ENCODE measurements at places on chromosomes 11 and 22.

DNA sequence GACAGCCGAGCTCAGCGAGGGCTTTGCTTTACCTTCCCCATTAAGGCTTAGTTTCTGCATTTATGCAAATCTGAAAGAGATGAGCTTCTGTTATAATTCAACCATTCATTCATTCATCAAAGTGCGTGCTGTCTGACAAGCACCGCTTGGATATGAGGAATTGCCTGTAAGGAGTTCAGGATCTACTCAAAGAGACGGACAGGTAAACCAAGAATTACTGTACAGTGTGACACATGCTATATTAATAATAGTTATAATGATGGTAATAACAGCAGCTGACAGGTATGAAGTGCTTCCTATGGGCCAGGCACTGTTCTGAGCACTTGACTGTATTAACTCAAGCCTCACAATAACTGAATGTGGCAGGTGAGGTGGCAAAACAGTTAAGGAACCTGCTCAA is 109.9 kb upstream of the TBCEL start:
- H3K27me3 ChIP-seq: peaks cover 12% of the 10 kb centered on the region
- no peak overlapping the region for H3K27ac ChIP-seq
- no peak overlapping the region for H3K4me3 ChIP-seq
- H3K36me3 ChIP-seq: no peaks in the 10 kb centered on the region

- no peak overlapping the region for H3K27ac ChIP-seq
- no peak for DNase-seq
- H3K36me3 ChIP-seq: no peaks in the 10 kb centered on the region
- H3K27me3 ChIP-seq: no peaks in the 10 kb centered on the region
- no peak overlapping the region for H3K4me3 ChIP-seq
Observed at GRCh38 chr22:33835265-33835664, 85.0 kb downstream of the LARGE1 start.

DNA sequence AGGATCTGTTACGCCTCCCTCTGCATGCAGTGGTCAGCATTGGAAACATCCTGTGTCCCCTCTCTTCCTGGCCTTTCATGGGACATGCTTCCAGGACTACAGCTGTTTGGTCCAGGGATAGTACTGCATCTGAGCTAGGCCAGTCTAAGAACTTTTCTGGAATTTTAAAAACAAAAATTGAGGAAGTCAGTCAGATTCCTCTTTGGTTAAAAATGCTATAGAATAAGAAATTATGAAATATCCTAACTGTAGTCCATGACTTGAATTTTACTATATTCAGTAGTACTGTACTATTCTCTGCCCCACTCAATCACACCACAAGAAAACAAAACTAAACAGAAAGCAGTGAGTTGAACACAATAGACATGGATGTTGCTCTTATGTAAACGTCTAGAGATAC is 201.0 kb upstream of the CADM1 start:
- H3K27ac ChIP-seq: no peak overlapping the region
- no peak for DNase-seq
- no peaks in the 10 kb centered on the region for H3K27me3 ChIP-seq
- no peaks in the 10 kb centered on the region for H3K36me3 ChIP-seq
- no peak overlapping the region for H3K4me3 ChIP-seq

- no peaks in the 10 kb centered on the region for H3K36me3 ChIP-seq
- no peak overlapping the region for H3K4me3 ChIP-seq
- no peak overlapping the region for H3K27ac ChIP-seq
- no peak for DNase-seq
Observed at GRCh38 chr11:46877580-46877979, 31.5 kb upstream of the CKAP5 start.

GRCh38 chr22:41305646-41306045 is 4.3 kb downstream of the ZC3H7B start:
- H3K36me3 ChIP-seq: peaks cover 35% of the 10 kb centered on the region
- H3K4me1 ChIP-seq: peaks cover 25% of the 10 kb centered on the region
- H3K27me3 ChIP-seq: no peaks in the 10 kb centered on the region
- H3K27ac ChIP-seq: no peak overlapping the region
- no peak for DNase-seq
- H3K4me3 ChIP-seq: no peak overlapping the region

GRCh38 chr11:96290031-96290430 is 53.0 kb downstream of the MAML2 start:
- H3K27me3 ChIP-seq: no peaks in the 10 kb centered on the region
- no peak overlapping the region for H3K27ac ChIP-seq
- no peak overlapping the region for H3K4me3 ChIP-seq
- no peaks in the 10 kb centered on the region for H3K4me1 ChIP-seq

- H3K27me3 ChIP-seq: no peaks in the 10 kb centered on the region
- H3K4me1 ChIP-seq: no peaks in the 10 kb centered on the region
- H3K27ac ChIP-seq: no peak overlapping the region
- H3K4me3 ChIP-seq: no peak overlapping the region
- H3K36me3 ChIP-seq: no peaks in the 10 kb centered on the region
Observed at GRCh38 chr11:75024068-75024449, 35.3 kb downstream of the NEU3 start.

DNA sequence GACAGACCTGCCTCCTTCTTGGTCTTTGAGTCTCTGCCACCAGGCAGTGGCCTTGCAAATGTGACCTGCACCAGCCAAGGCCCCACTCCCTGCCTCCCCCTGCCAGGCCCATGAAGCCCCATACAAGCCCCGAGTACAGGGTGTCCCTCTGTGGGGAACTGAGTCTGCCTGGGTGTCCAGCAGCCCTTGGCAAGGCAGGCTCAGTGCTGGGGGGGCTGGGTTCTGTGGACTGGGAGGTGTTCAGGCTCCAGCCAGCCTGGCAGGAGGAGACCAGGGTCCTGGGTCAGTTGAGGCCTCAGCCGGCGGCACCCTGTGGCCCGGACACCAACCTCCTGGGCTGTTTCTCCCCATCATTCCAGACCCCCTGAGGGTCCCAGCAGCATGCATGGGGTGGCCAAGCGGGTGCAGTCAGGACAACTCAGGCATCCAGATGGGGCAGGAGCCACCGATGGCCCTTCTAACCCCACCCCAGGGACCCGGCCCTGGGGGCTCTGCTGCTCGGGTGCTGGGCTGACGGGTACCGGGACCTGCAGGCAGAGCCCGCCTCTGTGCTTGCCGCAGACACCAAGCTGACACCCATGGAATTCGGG is 5.7 kb downstream of the MUC5AC start:
- H3K27me3 ChIP-seq: no peaks in the 10 kb centered on the region
- H3K27ac ChIP-seq: no peak overlapping the region
- H3K4me3 ChIP-seq: no peak overlapping the region

DNA sequence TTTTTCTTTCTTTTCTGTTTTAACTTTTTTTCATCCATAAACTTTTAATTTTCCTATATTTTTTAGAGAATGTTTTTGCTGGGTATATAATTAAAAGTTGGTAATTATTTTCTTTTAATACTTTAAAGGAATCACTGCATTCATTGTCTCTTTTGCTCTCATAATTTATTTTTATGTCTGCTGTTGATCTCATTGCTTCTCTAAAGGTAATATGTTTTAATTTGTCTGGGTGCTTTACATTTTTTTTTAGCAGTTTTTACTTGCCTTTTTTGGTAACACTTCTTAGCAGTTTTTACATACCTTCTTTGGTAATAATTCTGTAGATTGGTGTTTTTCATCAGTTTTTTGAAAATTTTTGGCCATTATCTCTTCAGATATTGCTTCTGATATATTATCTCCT is 89.4 kb upstream of the BMAL1 start:
- H3K36me3 ChIP-seq: no peaks in the 10 kb centered on the region
- H3K4me1 ChIP-seq: peaks cover 3% of the 10 kb centered on the region
- H3K27me3 ChIP-seq: peaks cover 3% of the 10 kb centered on the region
- no peak overlapping the region for H3K4me3 ChIP-seq
- no peak for DNase-seq

GRCh38 chr11:75946531-75947530 is 131.8 kb downstream of the UVRAG start:
- H3K27ac ChIP-seq: peak overlapping the region; percentile 55
- H3K4me1 ChIP-seq: peaks cover 19% of the 10 kb centered on the region
- no peak overlapping the region for H3K4me3 ChIP-seq

GRCh38 chr11:76795936-76796441 is 12.8 kb downstream of the TSKU start:
- H3K4me1 ChIP-seq: peaks cover 8% of the 10 kb centered on the region
- H3K36me3 ChIP-seq: peaks cover 5% of the 10 kb centered on the region
- no peak overlapping the region for H3K27ac ChIP-seq

- H3K4me1 ChIP-seq: no peaks in the 10 kb centered on the region
- H3K27me3 ChIP-seq: no peaks in the 10 kb centered on the region
- H3K36me3 ChIP-seq: no peaks in the 10 kb centered on the region
- no peak for DNase-seq
- no peak overlapping the region for H3K27ac ChIP-seq
Observed at GRCh38 chr11:33936725-33937604, 45.1 kb upstream of the LMO2 start.

- H3K4me1 ChIP-seq: no peaks in the 10 kb centered on the region
- H3K36me3 ChIP-seq: no peaks in the 10 kb centered on the region
- no peak within 1 kb of the TSS for H3K27ac ChIP-seq
- no peak within 1 kb of the TSS for H3K4me3 ChIP-seq
Observed at GRCh38 chr11:102874852-102875251, at the start of gene MMP12. Gene MMP12, minus strand, starts transcription at chr11:102874982. Its CDS starts 45 bp downstream, at chr11:102874937.

- H3K27ac ChIP-seq: no peak overlapping the region
- no peaks in the 10 kb centered on the region for H3K27me3 ChIP-seq
- no peaks in the 10 kb centered on the region for H3K4me1 ChIP-seq
- no peak overlapping the region for H3K4me3 ChIP-seq
Observed at GRCh38 chr11:74541466-74541865, 47.9 kb upstream of the LIPT2 start.

- DNase-seq: no peak
- H3K36me3 ChIP-seq: peaks cover 6% of the 10 kb centered on the region
- H3K4me3 ChIP-seq: no peak overlapping the region
Observed at GRCh38 chr11:110453684-110454354, 24.1 kb downstream of the FDX1 start.

DNA sequence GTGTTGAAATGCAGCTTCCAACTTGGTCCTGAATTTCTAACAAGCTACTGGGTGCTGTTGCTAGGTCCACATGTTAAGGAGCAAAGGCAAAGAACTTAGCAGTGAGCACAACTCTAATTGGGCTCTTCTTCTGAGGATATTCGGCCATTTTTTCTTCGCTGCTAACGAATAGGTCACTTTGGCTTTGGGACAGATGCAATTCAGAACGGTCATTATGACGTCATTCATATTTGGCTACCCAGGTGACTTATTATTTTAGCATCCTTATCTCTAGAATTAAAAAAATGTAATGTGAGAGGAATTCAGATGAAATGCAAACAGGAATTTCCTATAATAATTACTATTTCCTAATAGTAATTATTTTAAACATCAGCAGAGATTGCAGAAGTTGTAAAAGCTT is 13.9 kb downstream of the TMA7B start:
- H3K4me1 ChIP-seq: no peaks in the 10 kb centered on the region
- H3K36me3 ChIP-seq: peaks cover 57% of the 10 kb centered on the region
- H3K4me3 ChIP-seq: no peak overlapping the region
- H3K27me3 ChIP-seq: no peaks in the 10 kb centered on the region
- no peak for DNase-seq

DNA sequence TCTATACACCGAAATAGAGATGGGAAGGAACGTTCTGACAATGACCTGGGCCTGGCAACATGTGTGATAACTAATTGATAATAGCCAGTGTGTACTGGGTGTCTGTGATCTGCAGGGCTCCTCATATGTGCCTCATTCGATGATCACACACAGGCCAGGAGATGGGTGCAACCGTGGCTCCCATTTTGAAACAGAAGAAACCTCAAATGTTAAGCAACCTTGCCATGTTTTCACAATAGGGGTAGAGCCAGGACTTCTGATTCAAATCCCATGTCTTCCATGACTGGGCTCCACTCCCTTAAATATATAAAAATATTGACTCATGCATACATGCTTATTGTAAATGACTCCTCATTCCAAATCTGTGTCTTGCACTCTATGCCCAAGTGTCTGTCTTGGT is 11.1 kb downstream of the APOL3 start:
- no peak overlapping the region for H3K27ac ChIP-seq
- no peaks in the 10 kb centered on the region for H3K27me3 ChIP-seq
- H3K36me3 ChIP-seq: peaks cover 29% of the 10 kb centered on the region
- H3K4me3 ChIP-seq: no peak overlapping the region
- H3K4me1 ChIP-seq: no peaks in the 10 kb centered on the region

DNA sequence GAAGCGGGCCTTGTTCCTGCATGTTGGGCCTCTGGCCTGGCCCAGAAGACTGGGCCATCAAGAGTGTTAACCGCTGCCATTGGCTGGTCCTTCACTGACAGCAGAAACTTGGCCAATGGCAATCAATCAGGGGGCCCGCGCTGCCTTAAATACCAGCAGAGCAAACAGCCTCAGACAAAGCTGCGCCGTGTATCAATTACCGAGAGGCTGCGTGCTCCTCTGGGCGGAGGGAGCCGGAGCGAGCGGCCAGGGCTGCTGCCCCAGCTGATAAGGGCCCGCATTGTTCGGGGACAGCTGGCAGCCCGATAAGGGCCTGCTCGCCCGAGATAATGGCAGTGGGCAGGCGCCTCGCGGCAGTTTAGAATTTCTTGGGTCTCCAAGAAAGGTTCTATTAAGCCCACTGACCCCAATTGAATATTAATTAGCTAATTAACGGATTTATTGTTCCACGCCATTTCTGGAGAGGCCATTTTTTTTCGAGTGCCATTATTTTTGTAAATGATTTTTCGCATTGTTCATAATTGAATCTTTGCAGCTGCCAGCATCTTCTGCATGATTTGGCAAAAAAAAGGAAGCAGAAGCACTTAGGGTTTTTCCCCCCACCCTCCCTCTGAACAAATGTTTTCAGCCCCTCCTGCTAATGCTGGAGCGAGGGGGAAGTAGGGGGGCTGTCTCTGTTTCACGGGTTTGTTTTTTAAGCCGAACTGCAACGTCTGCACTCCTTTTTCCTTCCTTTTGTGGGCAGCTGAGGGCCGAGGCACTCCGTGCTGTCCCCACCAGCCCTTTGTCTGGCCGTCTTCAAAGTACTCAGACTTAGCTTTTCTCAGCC is 37.6 kb upstream of the RIC3 start:
- H3K36me3 ChIP-seq: no peaks in the 10 kb centered on the region
- peaks cover 3% of the 10 kb centered on the region for H3K27me3 ChIP-seq
- H3K27ac ChIP-seq: no peak overlapping the region
- no peaks in the 10 kb centered on the region for H3K4me1 ChIP-seq

DNA sequence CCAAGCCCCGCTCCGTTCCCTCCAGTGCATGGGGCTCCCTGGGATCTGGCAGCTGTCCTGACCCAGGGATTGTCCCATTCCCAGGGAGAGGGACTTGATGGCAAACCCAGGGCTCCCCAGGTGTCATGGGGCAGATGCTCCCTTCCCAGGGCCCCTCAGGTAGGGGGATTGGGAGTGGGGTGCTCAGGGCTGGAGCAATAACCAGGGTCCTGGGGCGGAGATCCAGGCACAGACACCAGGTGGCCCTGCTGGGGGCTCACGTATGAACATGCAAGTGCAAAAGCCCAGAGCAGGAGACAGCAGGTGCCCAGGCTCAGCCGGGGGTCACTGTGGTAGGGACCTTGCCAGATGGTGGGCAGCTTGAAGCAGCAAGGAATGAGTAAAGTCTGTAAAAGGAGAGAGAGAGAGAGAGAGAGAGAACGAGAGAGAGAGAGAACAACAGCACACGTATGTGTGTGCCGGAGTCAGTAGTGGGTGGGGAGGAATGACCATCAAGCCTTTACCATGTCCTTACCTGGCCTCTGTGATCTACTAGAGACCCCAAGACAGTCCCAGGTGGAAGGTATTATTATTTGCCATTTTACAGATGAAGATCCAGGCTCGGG is 19.3 kb upstream of the MPPED1 start:
- H3K4me1 ChIP-seq: no peaks in the 10 kb centered on the region
- no peak overlapping the region for H3K27ac ChIP-seq
- H3K4me3 ChIP-seq: no peak overlapping the region
- H3K27me3 ChIP-seq: no peaks in the 10 kb centered on the region
- DNase-seq: no peak

Measured in DND-41 (cell line).